ENCODE measurements at places on chromosomes 2 and 18.

DNA sequence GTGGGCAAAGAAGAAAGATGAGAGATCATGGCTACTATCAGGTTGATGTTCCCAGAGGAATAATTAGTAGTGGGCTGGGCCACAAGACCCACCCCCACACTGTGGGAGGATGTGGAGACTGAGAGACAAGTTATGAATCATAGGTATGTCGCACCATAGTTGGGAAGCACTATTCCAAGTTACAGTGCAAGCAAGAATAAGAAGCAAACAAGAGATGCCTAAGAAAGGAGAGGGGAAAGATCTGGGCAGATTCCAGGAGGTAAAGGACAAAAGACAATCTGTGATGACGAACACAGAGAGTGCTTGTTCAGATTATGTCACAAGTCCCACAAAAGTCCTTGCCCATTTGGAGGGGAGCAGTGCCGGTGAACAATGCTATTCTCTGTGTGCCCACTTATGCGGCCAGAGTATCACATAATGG is 56.6 kb downstream of the FAM228A start:
- no peak for DNase-seq

- DNase-seq, result no peak
Observed at GRCh38 chr2:221169724-221170123, 402.4 kb downstream of the EPHA4 start.

GRCh38 chr2:8426550-8426949 is 255.3 kb upstream of the ID2 start:
- DNase-seq, result no peak

GRCh38 chr18:23166891-23167541 is 31.7 kb downstream of the CABLES1 start:
- DNase-seq, result no peak

DNA sequence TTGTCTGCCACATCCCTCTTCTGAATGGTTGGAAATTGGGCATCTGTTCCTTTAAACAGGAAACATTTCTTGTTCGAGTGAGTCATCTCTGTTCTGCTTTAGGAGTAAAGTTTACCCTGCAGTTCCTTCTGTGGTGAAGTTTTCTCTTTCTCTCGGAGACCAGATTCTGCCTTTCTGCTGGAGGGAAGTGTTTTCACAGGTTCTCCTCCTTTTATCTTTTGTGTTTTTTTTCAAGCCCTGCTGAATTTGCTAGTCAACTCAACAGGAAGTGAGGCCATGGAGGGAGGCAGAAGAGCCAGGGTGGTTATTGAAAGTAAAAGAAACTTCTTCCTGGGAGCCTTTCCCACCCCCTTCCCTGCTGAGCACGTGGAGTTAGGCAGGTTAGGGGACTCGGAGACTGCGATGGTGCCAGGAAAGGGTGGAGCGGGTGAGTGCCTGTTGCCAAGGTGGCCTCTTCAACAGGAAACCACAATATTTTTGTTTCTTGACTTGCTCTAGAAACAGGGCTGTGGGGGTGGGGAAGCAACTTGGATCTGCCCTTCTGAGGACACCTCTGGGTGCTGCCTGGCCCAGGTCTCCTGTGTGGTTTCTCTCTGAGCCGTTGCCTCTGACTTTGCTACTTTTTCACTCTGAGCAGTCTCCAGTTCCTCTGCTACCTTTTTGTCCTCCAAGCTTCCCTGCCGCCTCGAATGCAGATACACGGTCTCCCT is 2.2 kb upstream of the CASP8 start:
- DNase-seq, result no peak

DNA sequence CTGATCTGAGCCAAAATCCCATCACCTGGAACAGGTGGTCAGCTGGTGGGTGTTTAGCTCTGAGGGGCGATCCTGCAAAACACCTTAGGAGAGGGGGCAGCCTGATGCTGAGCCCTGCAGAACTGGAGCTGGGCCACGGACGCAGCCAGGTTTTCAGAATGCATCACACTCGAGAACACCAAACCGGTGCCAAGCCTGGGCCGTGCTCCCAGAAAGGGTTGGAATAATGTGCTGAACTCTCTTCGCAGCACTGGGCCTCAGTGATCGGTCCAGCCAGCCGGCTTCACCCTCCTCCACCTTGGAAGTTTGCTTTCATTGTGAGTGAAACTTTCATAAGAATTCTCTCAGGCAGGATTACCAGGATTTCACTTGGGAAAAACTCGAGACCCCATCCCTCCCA is 56.5 kb upstream of the TTC39C start:
- DNase-seq, result no peak

- peak; percentile 75 for DNase-seq
Observed at GRCh38 chr2:51791496-51791895, 759.6 kb upstream of the NRXN1 start.

DNA sequence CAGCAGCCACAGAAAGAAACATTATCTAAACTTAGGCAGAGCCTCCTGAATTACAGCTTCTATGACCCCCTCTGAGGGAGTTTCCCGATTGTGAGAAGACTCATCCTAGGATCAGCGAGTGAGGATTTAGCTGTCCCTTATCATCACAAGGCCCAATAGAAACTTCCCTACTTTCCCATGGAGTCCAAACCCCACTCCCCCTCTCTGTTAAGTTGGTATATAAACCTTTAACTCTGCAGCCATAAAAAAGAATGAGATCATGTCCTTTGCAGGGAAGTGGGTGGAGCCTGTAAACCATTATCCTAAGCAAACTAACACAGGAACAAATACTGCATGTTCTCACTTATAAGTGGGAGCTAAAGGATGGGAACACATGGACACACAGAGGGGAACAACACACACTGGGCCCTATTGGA is 78.8 kb downstream of the MYL12B start:
- DNase-seq, result no peak
